NCI-H1417 treated with DMSO at 0.1 percent for 48 hours (cell line): ENCODE measurements at places on chromosomes 12 and 14.

GRCh38 chr12:29816874-29817725, 33.4 kb upstream of the TMTC1 start:
- no peak for DNase-seq

DNA sequence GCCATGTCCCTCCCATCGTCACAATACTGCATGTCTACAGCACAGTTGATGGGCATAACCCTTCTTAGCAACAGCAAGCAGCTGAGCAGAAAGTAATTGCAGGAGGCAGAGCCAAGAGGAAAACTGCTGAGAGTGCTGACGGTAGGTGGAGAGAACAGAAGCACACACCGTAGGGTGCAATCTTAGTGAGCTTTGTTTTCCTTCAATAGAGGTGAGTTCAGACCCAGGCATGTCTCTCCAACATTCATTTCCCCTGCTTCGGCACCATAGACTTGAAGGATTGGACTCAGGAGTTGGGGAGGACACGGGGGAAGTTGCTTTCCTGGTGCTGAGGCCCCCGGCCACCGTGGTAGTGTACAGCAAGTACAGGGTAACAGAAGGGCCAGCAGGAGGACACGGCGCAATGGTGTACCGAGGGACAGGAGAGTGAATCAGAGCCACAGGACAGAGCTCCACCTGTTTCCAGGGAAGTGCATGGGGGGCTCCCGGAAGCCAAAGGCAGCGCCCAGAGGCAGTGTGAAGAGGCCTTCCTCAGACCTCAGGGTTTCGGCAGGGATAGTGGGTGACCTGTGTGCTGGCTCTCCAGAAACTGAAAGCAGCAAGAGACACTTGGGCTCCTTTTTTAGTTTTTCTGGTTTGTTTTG, 36.3 kb upstream of the SINHCAF start:
- peak; percentile 71 for DNase-seq

- no peak for DNase-seq
Observed at GRCh38 chr14:99821519-99822508, 28.6 kb downstream of the EML1 start.

GRCh38 chr12:2641207-2641606, 153.6 kb upstream of the FKBP4 start:
- DNase-seq = no peak

DNA sequence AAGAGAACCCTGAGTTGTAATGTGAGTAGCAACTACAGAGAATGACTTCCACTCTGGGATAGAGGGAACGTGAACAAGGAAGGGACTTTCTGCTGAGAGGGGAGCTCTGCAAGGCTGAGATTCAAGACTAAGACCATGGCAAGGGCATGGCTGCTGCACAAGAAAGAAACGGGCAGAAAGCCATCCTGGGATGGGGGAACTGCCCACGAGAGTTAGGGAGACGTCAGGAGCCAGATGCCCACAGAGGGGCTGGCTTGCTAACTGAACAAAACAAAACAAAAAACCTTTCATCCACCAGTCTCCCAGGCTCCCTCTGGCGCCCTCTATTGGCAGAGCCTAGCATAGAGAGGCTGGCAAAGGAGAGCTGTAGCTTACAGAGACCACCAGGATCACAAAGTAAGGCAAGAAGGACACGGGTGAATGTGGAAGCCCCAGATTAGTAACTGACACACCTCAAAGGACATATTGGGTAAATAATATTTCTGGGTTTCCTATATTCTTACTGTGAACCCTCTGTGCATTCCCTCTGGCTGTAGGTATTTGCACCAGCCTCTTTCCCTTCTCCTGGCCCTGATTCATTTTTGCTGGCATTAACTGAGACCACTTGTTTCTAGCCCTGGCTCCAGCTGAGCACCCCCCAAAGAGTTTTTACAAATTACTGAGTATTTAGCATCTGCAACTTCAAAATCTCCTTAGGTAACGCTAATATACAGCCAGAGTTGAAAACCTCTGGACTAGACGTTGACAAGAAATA, 338.3 kb downstream of the EMP1 start:
- no peak for DNase-seq

DNA sequence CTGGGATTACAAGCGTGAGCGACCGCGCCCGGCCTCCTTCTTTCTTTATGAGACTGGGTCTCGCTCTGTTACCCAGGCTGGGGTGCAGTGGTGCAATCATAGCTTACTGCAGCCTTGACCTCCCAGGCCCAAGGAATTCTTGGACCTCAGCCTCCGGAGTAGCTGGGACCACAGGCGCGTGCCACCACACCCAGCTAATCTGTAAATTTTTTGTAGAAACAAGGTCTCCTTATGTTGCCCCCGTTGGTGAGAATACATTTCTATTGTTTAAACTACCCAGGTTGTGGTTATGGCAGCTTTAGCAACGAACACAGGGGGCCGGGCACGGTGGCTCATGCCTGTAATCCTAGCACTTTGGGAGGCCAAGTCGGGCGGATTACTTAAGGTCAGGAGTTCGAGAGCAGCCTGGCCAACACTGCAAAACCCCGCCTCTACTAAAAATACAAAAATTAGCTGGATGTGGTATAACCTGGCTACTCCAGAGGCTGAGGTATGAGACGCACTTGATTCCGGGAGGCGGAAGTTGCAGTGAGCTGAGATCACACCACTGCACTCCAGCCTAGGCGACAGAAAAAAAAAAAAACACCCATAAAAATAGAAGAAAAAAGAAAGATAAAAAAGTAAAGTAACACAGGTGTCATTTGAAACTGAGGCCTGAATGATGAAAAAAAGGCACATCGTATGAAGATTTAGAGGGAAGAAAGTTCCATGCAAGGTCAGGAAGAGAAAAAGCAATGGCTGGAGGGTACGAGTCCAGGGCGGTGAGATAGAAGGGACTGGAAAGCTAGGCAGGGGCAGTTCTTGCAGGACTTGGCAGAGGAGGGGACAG, 977 bp upstream of the TMEM120B start:
- no peak for DNase-seq

- DNase-seq = no peak
Observed at GRCh38 chr14:58693048-58693447, 55.3 kb downstream of the DACT1 start.

DNA sequence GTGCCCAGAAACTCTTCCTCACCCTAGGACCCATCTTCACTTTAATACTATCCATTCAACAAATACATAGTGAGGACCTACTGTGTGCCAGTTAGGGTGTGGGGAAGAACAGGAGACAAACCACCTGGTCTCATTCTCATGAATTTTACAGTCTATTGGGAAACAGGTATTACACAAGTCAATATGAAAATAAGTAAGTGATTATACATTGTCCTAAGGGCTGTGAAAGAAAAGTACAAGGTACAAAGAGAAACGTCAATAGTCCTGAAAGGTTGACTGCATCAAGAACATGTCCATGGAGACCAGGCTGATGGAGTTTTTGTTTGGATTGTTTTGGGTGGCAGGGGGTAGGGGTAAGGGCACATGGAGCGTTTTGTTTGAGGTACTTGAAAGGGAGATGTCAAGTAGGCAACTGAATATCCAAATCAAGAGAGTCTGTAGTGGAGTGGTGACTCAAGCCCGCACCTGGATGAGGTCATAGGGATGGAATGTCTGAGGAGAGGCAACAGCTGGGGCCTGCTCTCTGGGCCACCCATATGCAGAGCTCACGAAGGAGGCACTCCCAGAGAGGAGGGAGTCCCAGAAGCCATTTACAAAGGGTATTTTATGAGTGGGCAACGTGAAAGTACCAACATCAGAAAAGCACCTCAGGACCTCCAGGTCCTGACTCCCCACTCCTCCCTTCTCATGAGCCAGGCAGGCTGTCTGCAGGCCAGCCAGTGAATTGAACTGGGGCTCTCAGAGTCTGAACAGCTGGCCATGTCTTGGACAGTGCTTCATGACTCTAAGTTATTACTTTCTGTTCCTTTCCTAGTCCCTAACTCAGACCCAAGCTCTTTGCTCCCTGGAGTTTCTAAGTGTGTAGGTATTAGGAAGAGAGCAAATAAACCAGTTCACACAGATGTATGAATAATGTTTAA, 272.0 kb downstream of the ZFP36L1 start:
- DNase-seq = no peak

- no peak for DNase-seq
Observed at GRCh38 chr14:100776681-100777365, 49.1 kb upstream of the MEG3 start.

- DNase-seq = no peak
Observed at GRCh38 chr12:119440803-119441360, 106.4 kb downstream of the CCDC60 start.

DNA sequence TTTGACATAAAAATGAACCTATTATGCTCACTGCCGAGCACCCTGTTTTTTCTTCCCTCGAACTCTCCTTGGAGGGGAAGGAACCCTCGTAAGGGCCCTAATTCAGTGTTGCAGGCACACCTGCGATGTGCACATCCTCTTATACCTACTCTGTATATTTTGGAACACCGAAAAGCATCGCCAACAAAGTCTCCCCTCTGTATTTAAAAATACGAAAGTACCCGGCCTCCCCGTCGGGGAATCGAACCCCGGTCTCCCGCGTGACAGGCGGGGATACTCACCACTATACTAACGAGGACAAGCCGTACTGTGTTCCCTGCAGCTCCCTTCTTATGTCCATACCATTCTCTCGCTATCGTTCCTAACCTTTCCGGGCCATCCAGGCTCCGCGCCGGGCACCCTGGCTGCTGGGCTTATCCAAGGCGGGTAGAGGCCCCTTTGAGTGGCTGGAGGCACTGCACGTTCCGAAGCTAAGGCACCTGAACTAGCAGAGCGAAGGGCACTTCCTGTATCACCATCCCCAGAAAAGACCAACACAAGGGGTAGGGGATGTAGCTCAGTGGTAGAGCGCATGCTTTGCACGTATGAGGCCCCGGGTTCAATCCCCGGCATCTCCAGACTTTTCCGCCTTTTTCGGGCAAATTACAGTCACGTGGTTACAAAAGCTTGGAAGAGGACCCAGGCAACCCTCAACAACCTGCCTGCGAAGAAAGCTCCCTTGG, 25.1 kb upstream of the UBC start:
- DNase-seq = no peak

DNA sequence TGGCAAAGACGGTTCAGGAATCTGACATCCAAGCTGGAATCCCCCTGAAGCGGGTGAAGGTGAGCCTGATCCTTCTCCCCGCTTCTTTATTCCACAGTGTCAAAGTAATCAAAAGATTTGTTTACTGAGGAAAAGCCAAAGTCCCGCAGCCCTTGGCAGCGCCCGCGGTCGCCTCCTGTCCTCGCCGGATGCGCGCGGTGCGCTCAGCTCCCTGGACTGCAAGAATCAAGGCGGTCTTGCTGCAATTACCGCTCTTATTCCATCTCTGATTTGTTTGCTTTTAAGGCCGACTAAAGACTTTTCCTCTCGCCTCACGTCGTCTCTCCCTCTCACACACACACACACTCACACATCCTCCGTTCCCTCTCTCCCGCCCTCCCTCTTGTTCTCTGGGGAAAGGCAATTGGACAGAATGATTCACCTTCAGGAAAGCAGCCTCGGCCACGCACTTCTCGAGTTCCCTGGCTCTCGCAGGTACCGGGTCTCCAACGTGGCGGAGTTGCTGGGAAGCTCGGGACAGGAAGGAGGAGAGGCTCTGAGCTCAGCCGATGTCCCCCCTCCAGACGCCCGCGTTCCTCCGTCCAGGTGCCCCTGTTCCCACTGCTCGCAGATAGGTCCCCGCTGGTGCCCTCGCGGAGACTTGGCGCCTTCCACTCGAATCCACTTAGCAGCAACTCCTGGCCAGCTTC, 68.6 kb upstream of the USP15 start:
- no peak for DNase-seq

- DNase-seq = no peak
Observed at GRCh38 chr14:64746298-64747250, 42.4 kb downstream of the PLEKHG3 start.

DNA sequence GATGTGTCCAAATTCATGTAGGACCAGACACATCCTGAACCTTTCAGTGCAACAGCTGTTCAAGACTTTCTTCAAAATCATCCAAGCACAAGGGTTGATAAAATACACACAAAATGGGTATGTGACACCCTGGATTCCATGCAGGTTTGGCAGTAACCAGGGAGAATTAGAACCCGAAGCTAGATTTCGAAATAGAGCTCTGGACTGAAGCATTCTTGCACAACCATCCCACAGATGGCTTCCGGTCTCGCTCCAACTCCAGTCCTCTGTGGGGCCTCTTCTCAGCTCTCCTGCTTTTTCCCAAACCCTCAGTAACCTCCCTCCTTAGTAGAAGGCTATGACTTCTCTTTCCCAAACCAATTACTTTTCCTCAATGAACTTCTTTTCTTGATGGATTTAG, 171.3 kb downstream of the TTC7B start:
- DNase-seq = no peak

GRCh38 chr12:132170094-132170636, 25.9 kb downstream of the NOC4L start:
- no peak for DNase-seq

DNA sequence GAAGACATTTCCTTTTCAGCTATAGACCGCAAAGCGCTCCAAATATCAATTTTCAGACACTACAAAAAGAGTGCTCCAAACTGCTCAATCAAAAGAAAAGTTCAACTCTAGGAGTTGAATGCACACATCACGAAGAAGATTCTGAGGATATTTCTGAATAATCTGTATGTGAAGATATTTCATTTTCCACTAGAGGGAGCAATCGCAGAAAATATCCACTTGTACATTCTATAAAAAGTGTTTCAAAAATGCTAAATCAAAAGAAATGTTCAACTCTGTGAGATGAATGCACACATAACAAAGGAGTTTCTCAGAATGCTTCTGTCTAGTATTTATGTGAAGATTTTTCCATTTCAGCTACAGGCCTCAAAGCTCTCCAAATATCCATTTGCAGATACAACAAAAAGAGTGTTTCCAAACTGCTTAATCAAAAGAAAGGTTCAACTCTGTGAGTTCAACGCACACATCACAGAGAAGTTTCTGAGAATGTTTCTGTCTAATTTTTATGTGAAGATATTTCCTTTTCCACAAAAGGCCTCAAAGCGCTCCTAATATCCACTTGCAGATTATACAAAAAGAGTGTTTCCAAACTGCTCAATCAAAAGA, 643.8 kb upstream of the ALG10B start:
- no peak for DNase-seq

- DNase-seq = no peak
Observed at GRCh38 chr14:55938249-55938791, 179.9 kb upstream of the PELI2 start.

- no peak for DNase-seq
Observed at GRCh38 chr12:88375306-88376305, 204.7 kb downstream of the KITLG start.

DNA sequence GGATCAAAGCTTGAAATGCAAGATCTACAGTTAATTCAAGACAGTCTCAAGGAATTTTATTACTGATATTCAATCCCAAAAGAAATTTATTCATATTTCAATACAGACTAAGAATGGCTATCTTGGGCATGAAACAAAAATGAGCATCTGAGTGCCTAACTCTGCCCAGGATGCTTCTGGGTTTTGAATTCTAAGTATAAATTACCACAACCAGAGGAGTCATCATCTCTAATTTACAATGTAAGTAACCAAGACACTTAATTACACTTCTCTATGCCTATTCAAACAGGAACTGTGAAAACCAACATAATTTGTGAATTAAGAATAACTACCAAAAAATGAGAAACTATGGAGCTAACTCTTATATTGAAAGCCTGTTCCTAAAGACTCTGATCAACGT, 14.1 kb downstream of the OSBPL8 start:
- no peak for DNase-seq

- no peak for DNase-seq
Observed at GRCh38 chr14:92964124-92965109, 41.5 kb downstream of the CHGA start.
